Suppressor macrophage treated with lipopolysaccharide for 4 hours (primary cell): ENCODE measurements at places on chromosomes 3 and 15.

DNA sequence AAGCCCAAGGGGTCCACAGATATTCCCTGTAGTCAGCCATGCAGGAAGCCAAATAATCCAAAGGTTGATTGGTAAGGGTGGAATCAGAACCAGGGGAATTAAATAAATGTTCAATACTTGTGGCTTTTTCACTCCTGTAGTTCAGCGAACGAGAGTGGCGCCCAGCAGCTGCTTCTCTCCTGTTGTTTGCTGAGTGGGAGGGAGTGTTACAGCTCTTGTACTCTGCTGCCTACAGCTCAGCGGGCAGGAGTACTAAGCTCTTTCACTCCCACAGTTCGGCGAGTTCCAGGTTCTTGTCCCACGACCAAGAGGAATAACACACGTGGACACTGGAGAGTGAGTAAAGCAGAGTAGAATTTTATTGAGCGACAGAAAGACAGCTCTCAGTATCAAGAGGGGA is 105.9 kb downstream of the MOBP start:
- no peak for DNase-seq

GRCh38 chr15:56835718-56836171 is 82.7 kb upstream of the TCF12 start:
- DNase-seq = no peak

DNA sequence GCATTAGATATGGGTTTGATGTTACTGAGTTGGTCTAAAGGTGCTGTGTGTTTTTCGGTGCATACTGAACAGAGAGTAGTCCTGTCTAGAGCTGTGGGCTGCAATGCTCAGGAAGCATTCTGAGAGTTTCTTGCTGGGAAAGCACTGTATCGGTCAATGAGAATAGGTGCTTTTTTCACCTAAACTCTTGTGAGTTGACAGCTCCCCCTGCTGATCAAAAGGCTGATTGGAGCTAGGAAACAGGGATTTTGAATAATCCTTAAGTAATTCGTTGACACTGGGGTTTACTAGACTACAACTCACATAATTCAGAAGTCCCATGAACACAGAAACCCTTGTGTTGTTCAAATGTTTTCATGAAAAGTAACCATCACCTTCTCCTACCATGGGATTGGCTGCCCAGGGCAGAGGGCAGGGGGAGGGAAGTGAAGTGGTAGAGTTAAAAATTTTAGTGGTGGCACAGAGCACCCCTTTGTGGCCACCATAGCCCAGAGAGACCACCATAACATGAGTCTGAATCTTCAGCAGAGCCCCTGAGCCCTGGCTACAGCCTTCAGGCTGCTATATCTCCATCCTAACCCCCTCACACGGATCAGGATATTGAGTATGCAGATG is 13.0 kb upstream of the MANF start:
- peak; percentile 58 for DNase-seq

GRCh38 chr3:183576487-183577107 is 21.1 kb upstream of the KLHL6 start:
- DNase-seq = no peak
